ENCODE measurements at places on chromosomes 11 and 22. TPM values are rescaled to one million over a fixed set of nuclear protein-coding genes. Genes with fewer than 3 reads are reported as not detected.

Gene OR6T1
- total RNA-seq, result not detected

Gene SCGB2A2
- total RNA-seq, result not detected

Gene INSC
- not detected for total RNA-seq

- DNase-seq, result no peak
These were observed 67.4 kb downstream of the TP53I11 start for GRCh38 chr11:44883277-44883676.

DNA sequence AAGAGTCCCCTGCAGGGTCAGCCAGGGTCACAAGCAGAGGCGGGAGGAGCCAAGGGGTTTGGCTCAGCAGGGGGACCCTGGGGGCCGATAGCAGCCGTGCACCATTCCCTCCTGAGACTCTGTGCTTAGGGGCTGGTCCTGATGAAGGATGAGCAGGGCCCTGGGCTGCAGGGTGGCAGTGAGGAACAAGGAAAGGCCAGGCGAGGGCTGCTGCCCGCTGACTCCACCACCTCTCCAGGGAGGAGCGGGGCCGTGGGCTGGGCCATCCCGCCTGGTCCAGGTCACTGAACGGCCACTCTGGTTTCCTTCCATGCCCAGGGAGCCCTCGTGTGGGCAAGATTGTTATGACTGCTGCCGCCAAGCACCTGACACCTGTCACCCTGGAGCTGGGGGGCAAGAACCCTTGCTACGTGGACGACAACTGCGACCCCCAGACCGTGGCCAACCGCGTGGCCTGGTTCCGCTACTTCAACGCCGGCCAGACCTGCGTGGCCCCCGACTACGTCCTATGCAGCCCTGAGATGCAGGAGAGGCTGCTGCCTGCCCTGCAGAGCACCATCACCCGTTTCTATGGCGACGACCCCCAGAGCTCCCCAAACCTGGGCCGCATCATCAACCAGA, 9.2 kb upstream of the NDUFS8 start:
- no peak for DNase-seq

GRCh38 chr22:50091092-50091768, 1.4 kb downstream of the MOV10L1 start:
- peak; percentile 59 for DNase-seq

Gene TRPC6
- total RNA-seq, result 1.4 TPM

- no peak for DNase-seq
These were observed 23.5 kb upstream of the TH start for GRCh38 chr11:2194877-2195755.

Gene ADAMTS15
- 3.9 TPM for total RNA-seq

Gene SMIM38
- 1.1 TPM for total RNA-seq

DNA sequence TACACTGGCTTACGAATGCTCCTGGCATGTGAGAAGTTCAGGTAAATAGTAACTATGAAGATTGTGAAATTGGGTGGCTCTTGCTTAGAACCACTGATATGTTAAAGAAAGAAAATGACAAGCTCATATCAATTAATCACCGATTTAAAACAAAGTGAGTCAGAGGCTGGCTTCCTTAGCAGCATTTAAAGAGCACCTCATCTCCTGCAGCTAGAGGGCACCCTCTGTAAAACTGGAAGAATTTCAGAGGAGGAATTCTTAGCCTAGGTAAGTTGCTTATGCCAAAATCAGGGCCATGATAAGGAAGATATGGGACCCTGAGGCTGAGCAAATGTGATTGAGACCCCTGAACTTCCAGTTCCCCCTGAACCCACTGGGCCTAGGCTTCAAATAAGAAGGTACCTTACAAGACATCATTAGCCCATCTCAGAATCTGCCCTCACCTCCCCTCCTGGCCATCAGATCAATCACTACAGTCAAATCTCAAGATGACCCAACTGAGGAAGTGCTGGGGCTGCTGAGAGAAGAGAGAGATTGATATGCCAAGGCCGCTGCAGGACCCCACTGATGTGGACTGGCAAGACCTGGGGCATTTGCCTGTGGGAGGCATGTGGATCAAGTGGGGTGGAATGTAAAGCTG, 8.6 kb upstream of the CD3E start:
- DNase-seq, result no peak

GRCh38 chr11:10597877-10598351, 29.4 kb upstream of the LYVE1 start:
- no peak for DNase-seq

Gene IGF2
- 12.5 TPM for total RNA-seq

Gene PTDSS2
- total RNA-seq, result 29.4 TPM

GRCh38 chr11:61588728-61589191, 7.9 kb upstream of the SYT7 start:
- DNase-seq, result no peak

DNA sequence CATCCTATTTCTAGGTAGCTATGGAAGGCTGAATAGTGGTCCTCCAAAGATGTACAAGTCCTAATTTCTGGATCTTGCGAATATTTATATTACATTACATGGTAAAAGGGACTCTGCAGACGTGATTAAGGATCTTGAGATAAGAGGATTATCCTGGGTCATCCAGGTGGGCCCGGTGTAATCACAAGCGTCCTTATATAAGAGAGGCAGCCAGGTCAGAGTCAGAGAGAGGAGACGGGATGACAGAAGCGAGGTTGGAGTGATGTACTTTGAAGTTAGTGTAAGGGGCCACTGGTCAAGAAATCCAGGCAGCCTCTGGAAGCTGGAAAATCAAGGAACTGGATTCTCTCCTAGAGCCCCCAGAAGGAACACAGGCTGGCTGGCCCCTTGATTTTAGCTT, 70.1 kb upstream of the MYOD1 start:
- DNase-seq, result no peak

Gene CD3D
- total RNA-seq, result 27.3 TPM

- DNase-seq, result no peak
These were observed 178.2 kb upstream of the CCDC90B start for GRCh38 chr11:83464160-83464944.

Gene OR4C12
- not detected for total RNA-seq

Gene CRYBB2
- total RNA-seq, result not detected

Data from spleen (tissue), 13 donors.